T-cell (primary cell): ENCODE measurements at places on chromosomes 4 and X.

DNA sequence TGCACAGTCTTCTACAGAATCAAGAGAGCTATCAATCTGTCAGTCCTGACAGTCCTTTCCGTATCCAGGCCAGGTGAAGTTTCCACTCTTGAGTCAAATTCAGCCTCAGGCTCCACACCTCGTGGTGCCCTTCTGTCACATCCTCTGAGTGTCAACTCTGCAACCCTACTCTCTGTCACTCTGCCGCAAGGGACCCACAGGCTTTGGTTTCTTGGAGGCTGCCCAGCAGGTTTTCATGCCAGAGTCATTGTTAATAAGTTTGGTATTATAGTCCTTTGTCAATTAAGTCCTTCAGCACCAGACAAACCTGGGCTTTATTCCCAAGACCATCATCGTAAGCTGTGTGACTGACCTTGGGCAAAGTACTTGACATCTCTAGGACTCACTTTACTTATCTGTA lies 83.4 kb upstream of the KLHL13 start:
- no peak for DNase-seq

- DNase-seq: no peak
These were observed 51.4 kb downstream of the SHROOM4 start for GRCh38 chrX:50762578-50762977.

GRCh38 chr4:137125011-137125410 lies 407.3 kb downstream of the PCDH18 start:
- DNase-seq: no peak

GRCh38 chr4:34258176-34258575 lies 1986.1 kb downstream of the ARAP2 start:
- no peak for DNase-seq

DNA sequence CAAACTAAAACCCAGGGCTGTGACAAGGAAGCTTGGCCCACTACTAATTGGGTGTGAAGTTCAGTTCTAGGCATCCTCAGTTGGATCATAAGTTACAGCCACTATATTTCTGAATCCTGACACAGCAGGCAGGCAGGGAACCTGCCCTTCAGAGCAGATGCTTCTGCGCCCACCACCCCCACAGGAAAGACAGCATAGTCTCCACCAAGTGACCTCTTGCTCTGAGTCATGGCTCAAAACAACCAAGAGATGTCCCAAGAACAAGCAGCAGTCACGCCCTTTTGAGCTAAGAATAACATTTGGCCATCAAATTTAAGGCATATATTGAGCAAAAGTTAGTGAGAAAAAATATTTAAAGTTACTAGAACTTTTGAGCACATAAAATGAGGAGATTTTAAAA lies 170.7 kb upstream of the SMARCAD1 start:
- no peak for DNase-seq

DNA sequence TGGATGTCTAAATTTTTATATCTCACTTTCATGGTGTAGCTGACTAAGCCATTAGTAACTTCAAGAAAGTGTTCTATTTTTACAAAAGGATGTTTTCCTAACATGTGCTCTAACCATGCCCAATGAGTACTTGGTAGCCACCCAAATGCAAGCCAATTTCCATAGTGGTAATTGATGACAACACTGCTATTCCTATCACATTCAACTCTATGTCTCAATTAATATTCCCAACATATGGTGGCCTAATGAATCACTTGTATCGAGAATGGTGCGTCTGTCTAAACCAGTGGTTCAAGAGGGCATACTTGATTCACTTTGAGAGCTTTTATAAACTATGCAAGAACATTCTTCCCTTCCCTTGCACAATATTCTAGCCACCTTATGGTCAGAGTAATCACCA lies 112.9 kb upstream of the GPRIN3 start:
- no peak for DNase-seq

- DNase-seq: no peak
These were observed 52.9 kb upstream of the HPF1 start for GRCh38 chr4:169810325-169811323.

DNA sequence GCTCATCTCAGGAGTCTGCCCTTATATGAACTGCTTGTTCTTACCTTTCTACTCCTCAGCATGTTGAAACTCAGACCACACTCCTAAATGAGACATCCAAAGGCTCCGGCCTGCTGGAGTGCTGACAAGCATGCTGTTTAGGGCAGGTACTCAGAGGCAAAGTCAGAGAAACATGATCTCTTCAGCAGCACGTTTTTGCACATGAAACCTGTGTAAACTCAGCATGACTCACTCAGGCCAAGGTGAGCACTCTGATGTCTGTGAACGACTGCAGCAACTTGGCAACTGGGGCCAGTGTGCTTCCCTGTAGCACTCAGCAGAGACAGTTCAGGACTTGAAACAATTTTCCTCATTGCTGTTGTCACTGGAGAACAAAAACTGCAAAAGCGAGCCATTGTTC lies 109.6 kb downstream of the PACRGL start:
- DNase-seq: no peak

GRCh38 chr4:165874072-165874790 lies 1.2 kb downstream of the TLL1 start:
- no peak for DNase-seq
